ENCODE measurements at places on chromosomes 7 and 10.

GRCh38 chr10:5423771-5424170 is 11.4 kb downstream of the NET1 start:
- no peak for DNase-seq

- no peak for DNase-seq
Measured at GRCh38 chr7:106045586-106045985, 66.5 kb downstream of the SYPL1 start.

DNA sequence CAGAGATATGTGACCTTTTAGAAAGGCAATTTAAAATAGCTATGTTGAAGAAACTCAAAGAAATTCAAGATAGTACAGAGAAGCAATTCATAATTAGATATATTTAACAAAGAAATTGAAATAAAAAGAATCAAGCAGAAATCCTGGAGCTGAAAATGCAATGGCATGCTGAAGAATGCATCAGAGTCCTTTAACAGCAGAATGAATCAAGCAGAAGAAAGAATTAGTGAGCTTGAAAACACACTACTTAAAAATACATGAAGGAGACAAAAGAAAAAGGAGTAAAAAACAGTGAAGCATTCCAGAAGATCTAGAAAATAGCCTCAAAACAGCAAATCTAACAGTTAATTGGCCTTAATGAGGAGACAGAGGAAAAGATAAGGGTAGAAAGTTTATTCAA is 20.0 kb downstream of the ZPBP start:
- DNase-seq, result no peak

DNA sequence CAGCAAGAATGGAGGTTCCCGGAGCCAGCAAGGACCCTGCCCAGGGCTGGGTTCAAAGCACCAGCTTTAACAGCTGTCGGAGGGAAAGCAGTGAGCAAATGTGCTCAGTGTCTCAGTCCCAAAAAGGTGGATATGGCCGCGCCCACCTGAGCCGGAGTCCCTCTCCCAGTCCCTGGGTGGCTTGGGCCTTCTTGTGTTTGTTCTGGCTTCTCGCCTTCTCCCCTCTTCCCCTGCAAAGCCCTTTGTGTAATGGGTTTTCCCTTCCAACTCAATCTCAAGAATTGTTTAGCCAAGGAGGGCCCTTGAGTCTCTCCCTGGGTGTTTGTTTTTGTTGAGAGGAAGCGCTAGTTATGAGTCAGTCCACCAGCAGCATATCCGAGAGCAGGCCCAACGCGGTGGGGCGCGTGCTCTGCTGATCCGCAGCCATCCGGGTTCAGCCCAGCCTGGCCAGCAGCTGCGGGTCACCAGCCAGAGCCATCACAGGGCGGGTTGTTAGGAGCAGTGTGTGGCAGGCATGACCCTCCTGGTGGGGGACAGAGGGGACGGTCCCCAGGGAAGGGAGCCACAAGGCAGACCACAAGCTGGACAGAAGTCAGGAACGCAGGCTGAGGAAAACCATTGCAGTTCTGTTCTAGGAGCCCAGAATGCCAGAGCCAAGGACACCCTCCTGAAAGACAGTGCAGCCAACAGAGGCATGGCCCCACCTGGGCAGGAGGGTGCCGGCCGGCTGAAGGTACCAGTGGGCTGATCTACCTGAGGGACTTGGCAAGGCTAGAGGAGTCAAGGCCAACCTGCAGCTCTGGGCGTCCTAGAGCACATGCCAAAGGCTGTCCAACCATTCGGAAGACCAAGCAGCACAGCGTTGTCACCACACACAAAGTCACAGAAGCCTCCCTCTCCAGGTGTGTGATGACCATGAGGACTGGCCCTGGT is 21.3 kb downstream of the CALML3 start:
- DNase-seq, result no peak

DNA sequence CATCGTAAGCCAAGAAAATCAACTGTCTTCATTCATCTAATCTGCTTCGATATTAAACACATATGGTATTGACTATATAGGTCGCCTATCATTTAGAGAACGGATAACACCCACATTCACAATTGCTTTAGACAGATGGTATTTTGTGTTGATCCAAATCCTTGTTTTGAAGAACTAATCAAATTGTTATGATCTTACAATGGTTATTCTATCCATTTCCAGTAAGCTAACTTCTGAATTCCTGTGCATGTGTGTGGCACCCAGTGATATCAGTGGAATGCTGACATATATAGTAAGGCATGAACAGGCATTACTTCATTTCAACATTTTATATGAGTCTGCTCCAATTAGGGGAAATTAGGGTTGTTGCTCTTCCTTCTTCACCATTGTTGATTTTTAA is 98.8 kb downstream of the SEMA3E start:
- DNase-seq, result no peak

GRCh38 chr7:139567647-139568345 is 44.3 kb downstream of the CLEC2L start:
- no peak for DNase-seq

GRCh38 chr10:71048971-71049615 is 160.7 kb upstream of the PCBD1 start:
- no peak for DNase-seq

DNA sequence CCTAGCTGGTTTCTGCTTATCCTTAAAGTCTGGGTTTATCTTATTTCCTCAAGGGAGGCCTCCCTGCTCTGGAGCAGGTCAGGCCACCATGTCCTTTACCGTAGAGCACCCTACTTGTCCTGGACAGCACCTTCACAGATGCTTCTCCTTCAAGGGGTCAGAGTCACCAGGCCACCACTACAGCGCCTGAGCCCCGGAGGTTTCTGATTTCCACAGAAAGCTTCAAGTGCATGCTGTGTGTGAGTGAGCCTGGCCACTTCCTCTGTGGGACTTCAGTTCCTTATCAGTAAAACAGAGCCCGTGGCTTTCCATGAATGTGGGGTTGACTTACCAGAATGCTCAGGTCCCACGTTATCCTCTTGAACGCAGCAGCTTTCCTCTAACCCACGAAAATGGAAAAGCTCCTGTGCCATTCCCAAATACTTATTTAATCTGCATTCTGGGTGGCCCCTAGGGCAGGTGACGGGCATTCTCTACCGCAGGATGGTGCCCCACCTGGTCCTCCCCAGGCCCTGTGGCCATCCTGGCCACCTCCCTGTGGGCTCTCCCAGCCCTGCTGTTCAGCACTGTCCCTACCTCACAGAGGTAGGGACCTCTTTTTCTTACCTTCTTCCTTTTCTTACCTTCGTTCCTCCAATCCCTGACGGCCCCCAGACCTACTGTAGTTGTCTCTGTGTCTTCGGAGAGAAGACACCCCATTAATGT is 1.4 kb upstream of the DOCK1 start:
- DNase-seq, result no peak

- peak; percentile 29 for DNase-seq
Measured at GRCh38 chr10:24952143-24952706, at the start of gene PRTFDC1. Gene PRTFDC1, minus strand, starts transcription at chr10:24952606. Its CDS starts 31 bp downstream, at chr10:24952575.

DNA sequence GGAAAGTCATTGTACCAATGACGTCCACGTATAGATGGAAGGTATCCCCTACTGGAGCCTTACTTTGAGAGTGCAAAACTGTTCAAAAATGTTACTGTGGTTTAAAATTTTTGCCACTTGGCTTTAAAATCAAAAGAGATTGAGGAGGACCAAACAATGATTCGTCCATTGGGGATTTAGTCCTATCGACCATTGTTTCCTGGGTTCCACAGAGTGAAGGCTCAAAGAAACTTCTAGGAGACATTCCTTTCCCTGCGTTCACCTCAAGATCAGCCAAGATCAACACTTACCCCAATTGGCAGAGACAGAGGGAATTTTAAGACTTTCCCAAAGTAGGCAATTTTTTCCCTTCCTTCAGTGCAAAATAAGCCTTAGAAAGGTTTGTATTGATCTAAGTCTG is 152.3 kb downstream of the NEBL start:
- no peak for DNase-seq

- DNase-seq, result no peak
Measured at GRCh38 chr10:100823194-100823593, 77.8 kb downstream of the PAX2 start.

DNA sequence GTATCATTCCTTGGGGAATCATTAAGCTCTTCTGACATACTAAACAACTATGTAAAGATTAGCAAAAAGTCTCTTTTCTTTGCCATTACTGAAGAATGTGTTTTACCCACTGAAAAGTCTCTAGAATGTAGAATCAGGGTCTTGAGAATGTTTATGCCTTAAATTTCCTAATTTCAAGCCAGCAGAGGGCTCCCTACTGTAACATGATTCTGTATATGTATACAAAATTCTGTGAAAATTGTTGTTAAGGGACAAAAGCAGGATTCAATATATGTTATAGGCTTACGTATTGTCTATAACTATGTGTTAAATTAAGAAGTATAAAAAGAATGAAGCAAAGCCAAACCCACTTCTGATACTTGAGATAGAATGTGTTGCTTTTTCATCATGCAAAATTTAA is 296.9 kb upstream of the DGKB start:
- no peak for DNase-seq

- DNase-seq, result no peak
Measured at GRCh38 chr10:73900064-73900463, 10.9 kb upstream of the PLAU start.

DNA sequence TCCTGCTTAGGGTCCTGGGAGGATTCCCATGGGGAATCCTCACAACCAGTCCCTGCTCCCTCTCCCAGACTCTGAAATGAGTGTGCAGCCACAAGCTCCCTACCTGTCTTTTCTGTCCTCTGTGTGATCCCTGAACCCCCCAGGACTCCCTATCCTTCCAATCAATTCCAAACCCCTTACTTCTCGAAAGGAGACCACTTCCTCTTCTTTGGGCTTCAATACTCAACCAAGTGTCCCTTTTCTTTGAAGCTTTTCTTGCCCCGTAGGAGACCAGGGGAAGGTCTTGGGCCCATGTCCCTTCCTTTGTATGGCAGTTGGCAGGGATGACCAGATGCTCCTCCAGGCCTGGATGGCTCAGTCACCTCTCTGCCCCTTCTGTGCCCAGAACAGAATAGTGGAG is 1.7 kb downstream of the AEBP1 start:
- no peak for DNase-seq

- DNase-seq, result no peak
Measured at GRCh38 chr7:155983176-155983815, 171.0 kb upstream of the SHH start.

- no peak for DNase-seq
Measured at GRCh38 chr10:96400465-96400864, 41.7 kb upstream of the OPALIN start.

GRCh38 chr7:49580000-49580399 is 193.4 kb upstream of the VWC2 start:
- DNase-seq, result no peak

DNA sequence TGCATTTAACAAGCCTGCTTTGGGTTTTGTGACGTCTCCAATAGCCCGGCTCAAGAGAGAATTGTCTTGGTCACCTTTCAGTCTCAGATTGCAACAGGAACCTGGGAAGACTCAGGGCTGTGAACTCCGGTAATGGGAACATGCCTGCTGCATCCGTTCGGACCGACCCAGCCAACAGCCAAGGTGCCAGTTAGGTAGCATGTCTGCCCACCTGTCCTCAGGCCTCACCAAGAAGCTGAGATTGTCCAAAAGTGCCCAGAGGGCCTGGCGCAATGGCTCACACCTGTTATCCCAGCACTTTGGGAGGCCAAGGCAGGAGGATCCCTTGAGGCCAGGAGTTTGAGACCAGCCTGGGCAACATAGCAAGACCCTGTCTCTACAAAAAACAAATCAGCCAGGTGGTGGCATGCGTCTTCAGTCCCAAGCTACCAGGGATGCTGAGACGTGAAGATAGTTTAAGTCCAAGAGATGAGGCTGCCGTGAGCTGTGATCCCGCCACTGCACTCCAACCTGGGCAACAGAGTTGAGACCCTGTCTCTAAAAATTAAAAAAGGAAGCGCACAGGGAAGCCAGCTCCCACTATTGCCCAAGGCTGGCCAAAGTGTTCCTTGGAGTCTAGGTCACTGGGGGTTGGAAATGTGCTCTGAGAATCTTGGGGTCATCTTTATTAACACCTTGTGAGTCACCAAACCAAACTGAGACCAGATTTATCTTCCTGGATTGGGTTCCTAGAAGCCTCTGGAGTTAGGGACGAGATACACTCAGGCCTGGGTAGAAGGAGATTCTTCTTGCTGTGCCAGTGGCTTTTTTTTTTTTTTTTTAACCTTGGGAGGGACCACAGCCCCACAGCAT is 26.9 kb downstream of the BAG3 start:
- no peak for DNase-seq

- no peak for DNase-seq
Measured at GRCh38 chr10:77268721-77269120, 368.9 kb downstream of the KCNMA1 start.

GRCh38 chr7:113431406-113431805 is 313.1 kb upstream of the SMIM30 start:
- DNase-seq, result no peak

- no peak for DNase-seq
Measured at GRCh38 chr7:29370531-29371314, 176.1 kb downstream of the CHN2 start.

- no peak for DNase-seq
Measured at GRCh38 chr7:34912236-34912635, 125.0 kb downstream of the DPY19L1 start.

- DNase-seq, result no peak
Measured at GRCh38 chr7:50463035-50463434, 12.9 kb upstream of the FIGNL1 start.

DNA sequence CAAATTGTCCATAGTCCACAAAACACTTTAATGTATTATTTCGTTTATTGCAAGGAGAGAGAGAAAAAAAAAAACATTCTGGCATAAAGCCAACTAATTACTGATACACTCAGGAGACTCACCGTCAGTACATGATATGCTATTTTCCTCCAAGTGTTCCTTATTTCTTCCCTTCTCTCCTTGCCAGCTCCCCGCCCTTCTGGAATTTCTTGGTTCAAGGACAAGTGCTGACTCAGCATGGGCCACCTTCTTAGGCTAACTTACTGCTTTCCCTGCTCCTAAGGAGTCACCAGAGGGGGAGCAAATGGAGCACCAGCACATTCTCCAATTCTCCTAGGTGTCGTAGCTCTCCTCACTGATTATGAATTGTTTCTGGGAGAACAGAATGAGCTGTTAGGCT is 133.8 kb upstream of the HDAC9 start:
- no peak for DNase-seq

GRCh38 chr10:25804505-25804904 is 129.5 kb upstream of the MYO3A start:
- DNase-seq, result no peak

DNA sequence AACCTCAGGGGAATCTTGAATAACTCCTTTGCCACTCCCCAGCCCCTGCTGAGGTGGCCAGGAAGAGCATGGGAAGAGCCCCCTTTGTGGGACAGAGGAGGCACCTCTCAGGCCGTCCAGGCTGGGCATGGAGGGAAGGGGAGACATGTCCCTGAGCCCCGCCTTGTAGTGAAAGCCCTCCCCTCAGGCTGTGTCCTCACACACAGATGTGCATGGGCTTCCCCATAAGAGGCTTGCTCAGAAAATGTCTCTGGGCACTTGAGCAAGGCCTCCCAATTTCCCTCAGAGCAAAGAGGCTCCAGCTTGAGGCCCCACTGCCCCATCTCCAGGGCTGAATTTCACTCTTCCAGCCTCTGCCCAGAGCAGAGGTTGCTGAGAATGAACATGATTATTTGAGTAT is 3.8 kb downstream of the TMEM72 start:
- no peak for DNase-seq

- no peak for DNase-seq
Measured at GRCh38 chr10:89091496-89091895, 100.9 kb downstream of the FAS start.
